ENCODE measurements at places on chromosomes 5 and 9. TPM values are rescaled to one million over a fixed set of nuclear protein-coding genes. Genes with fewer than 3 reads are reported as not detected.

Gene IFNA8
- not detected for polyA plus RNA-seq

Gene IRX1
- not detected for polyA plus RNA-seq

Gene F2RL2
- 0.51 TPM for polyA plus RNA-seq

Gene TRIM52
- 50.5 TPM for polyA plus RNA-seq

Gene C5orf34
- 1.1 TPM for polyA plus RNA-seq

Gene BICD2
- polyA plus RNA-seq: 7.4 TPM

Data from naive thymus-derived CD4-positive, alpha-beta T cell (primary cell).